ENCODE measurements at places on chromosomes 1 and 21.

- no peak for DNase-seq
Measured at GRCh38 chr21:32391755-32392154, 1.1 kb downstream of the URB1 start.

GRCh38 chr1:205597691-205598314 is 34.0 kb downstream of the ELK4 start:
- DNase-seq = no peak

DNA sequence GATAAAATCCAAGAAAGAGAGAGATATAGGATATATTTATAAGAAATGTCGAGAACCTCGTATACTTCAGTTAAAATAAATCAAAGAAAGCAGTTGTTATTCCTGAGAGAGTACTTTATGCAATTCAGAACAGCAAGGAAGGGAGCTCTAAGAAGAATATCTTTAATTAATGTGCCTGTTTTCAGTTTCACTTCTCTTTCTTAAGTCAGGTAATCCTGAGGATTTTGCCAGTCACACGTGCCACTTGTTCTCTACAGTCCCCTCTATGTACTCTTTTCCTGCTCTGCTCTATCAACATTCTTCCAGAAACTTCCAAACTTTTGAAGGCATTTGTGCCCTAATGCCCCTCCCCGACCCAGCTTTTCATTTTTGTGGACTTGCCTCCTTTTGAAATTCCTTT is 211.9 kb downstream of the AKT3 start:
- DNase-seq = no peak

- DNase-seq = no peak
Measured at GRCh38 chr1:235054936-235055335, 73.7 kb downstream of the TOMM20 start.

GRCh38 chr1:43530483-43531106 is at the start of gene PTPRF:
Gene PTPRF (plus strand): TSS chr1:43530883. CDS start chr1:43545076, 14,193 bp downstream.
- no peak for DNase-seq

- no peak for DNase-seq
Measured at GRCh38 chr1:3034728-3035562, 13.7 kb downstream of the ACTRT2 start.

DNA sequence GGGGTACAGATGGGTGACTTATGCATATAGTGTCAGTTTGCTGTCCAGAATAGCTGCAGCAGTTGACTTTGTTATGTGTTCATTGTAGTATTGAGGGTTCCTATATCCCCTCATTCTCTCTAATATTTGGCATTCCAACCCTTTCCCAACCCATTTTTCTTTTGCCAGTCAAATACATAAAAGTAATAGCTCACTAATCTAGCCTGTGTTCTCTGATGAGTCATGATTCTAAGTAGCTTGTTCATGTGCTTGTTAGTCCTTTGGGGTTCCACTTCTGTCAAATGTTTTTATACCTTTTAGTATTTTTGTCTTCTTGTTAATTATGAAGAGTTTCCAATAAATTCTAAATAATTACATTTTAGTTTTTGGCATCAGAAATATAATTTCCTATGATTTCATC is 99.2 kb upstream of the MROH9 start:
- no peak for DNase-seq

- DNase-seq = no peak
Measured at GRCh38 chr1:26419494-26419893, 8.9 kb downstream of the LIN28A start.

- DNase-seq = no peak
Measured at GRCh38 chr1:236000781-236001180, 64.1 kb downstream of the NID1 start.

DNA sequence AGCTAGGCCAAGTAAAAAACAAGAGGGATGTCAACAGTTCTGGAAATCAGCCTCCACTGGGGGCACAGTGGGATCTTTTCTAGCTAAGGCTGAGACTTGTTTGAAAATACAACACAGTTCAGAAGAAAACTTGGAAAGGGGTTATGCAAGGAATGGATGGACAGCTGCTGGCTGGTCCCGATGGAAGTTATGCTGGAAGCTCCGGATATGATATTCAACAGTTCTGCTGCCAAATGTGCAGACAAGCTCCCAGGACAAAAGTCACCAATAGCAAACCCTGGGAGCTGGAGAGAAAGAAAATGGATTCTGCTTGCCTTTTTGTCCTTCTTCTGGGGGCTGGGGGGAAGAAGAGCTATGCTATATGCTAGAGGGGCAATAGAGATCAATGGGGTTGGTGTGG is 14.3 kb downstream of the LMX1A start:
- no peak for DNase-seq

- DNase-seq = no peak
Measured at GRCh38 chr1:231192620-231193163, 30.8 kb downstream of the TRIM67 start.

DNA sequence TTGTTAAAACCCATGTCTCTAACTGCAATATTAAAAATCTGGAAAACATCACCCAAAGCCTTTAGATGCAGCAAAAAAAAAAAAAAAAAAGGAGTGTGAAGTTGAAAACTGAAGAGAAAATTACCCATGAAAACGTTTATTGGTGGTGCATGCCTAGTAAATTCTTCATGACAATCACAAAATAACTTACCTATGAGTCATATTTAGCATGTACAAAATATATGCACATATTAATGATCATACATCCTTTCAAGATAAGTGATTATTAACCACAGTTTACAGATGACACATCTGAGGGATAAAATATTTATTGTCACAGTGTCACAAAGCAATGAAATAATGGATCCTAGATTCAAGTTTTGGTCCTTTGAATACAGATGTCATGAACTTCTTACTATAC is 505.2 kb upstream of the NR5A2 start:
- DNase-seq = no peak

- no peak for DNase-seq
Measured at GRCh38 chr1:169867012-169867675, 26.6 kb downstream of the SCYL3 start.

GRCh38 chr1:15181564-15181963 is 28.0 kb downstream of the TMEM51 start:
- no peak for DNase-seq

DNA sequence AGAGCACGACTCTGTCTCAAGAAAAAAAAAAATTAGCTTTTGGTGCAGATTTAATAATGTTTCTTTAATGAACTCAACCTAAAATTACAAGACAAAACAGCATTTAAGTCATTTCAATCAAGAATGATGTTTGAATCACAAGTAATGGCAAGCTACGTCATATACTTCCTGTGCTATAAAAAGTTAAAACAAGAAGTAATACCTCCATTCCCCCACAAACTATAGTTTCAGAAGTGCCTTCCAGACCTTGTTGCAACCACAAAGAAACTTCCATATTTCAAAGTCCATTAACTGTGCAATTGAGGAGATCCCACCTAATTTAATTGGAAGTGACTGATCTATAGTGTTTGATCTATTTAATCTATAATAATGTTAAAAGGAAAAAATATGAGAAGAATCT is 15.1 kb downstream of the NRDC start:
- peak; percentile 56 for DNase-seq

GRCh38 chr1:100494393-100495084 is 43.4 kb upstream of the GPR88 start:
- DNase-seq = no peak

DNA sequence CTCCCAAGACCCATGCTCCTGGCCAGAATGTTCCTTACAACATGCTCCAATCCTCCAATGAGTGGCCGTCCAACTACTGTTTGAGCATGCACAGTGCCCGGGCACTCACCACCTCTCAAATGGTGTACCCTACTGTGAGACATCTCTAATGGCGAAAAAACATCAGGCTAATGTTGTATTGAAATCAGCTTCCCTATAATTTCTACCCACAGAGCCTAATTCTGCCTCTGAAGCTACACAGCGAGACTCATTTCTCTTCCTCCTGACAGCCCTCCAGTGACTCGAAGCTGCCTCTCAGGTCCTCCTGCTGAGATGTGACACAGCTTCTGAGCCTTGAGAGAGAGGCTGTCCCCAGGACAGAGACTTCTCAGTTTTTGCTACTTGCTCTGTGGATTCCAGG is 130.7 kb downstream of the FAM78B start:
- no peak for DNase-seq

DNA sequence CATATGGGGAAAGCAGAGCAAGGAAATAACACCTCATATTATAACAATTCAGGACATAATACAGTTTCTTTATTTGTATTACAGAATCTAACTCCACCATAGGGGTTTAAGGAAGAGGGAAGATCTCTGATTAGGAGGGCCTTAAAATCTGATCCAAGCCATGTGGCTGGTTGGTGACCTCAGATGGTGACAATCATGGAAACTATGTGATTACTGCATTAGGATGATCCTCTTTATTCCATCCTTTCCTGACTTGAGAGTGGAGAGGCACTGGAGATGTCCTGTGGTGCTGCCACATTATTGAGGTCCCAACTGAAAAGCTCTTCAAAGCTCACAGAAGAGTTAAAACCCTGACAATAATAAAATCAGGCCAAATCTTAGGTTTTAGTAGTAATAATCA is 168.1 kb upstream of the BEND5 start:
- DNase-seq = no peak

DNA sequence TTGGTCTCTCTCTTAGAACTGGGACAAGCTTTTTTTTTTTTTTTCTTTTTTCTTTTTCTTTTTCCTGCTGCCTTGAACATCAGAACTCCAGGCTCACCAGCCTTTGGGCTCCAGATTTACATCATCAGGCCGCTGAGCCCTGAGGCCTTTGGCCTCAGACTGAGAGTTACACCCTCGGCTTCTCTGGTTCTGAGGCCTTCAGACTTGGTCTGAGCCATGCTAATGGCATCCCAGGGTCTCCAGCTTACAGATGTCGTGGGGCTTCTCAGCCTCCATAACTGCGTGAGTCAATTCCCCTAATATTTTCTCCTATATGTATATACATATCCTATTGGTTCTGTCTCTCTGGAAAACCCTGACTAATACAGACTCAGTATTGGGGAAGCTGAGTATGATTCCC is 36.5 kb upstream of the RC3H1 start:
- no peak for DNase-seq

GRCh38 chr1:17101261-17101660 is 18.0 kb downstream of the PADI2 start:
- DNase-seq = no peak

- DNase-seq = no peak
Measured at GRCh38 chr1:179831225-179831624, 46.4 kb downstream of the TOR1AIP2 start.

DNA sequence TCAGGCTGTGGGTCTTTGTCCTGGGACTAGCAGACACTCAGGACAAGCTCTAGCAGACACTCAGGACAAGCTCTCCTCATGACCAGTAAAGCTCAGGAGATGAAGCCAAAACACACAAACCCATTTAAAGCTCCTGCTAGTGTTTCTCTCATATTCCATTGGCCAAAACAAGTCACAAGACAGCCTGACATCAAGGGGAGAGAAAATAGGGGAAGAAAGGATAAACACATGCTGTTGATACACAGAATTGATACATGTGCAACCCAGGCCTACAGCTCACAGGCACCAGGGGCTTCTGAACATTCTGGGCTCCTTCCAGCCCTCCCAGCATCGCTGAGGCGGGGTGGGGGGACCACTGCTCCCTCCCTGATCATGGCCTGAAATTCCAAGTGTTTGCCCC is 35.3 kb downstream of the ATF3 start:
- DNase-seq = no peak

DNA sequence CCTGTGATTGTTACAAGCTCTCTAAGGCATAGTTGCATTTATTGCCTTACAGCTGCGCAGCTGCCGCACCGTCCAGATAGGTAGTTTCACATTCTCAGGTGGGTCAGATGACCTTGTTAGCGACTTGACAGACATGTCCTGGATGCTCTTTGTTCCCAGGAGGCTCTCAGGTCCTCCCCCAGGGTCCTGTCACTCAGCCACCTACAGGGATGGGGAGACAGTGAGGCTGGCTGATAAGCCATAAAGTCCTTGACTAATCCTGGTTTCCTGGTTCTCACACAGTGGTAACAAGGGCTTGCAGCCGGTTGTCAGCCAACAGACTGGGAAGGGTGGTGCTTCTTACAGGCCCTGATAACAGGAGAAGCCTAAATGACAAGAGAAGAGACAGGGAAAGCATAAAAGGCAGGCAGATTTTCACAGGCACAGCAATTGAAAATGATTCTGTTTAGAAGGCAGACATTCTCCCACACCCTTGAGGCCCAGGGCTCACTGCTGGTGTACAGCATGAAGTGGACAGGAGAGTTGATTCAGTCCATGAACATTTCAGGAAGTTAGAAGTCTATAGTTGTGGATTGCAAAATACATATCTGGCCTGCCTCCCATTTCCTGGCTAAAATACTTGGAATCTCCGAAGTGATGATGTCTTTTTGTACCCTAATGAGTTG is 2.9 kb downstream of the ARF1 start:
- no peak for DNase-seq

- no peak for DNase-seq
Measured at GRCh38 chr1:203424285-203424684, 51.3 kb upstream of the PRELP start.

DNA sequence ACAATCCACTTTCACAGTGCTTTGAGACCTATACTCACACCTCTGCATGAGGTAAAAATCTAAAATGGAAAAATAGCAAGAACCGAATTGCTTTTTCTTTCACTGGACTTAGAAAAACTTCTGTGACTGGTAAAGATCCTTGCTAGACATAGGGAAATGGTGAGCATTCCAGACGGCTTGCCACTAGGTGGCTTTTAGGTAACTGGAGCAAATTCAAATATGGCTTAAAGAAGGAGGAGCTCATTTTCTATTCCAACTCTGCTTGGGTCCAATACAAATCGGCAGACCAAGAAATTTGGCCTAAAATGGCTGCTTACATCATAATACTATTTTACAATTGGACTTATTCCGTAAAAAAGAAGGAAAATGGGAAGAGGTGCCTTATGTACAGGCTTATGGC is 977.9 kb downstream of the ADGRL2 start:
- no peak for DNase-seq

- no peak for DNase-seq
Measured at GRCh38 chr1:207077470-207078377, 10.9 kb upstream of the C4BPB start.

DNA sequence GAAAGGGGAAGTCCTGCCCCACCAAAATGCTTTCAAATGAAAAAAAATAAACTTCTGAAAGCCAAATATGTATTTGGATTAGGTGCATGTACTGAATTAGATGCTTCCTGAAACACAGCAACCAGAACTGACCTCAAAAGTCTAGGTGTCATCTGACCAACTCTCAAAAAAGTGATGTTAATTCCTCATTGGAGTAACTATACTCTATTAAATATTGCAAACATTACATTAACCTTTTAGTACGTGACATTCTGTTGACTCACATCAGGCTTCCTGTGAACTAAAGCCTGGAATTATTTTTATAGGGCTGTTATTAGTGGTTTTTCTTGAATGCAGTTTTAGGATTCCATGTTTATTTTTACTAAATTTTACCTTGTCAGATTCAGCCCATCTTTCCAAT is 73.5 kb downstream of the ASTN1 start:
- no peak for DNase-seq

- no peak for DNase-seq
Measured at GRCh38 chr1:200282497-200283122, 127.2 kb downstream of the ZNF281 start.

- no peak for DNase-seq
Measured at GRCh38 chr1:225823811-225824261, 13.9 kb downstream of the EPHX1 start.

DNA sequence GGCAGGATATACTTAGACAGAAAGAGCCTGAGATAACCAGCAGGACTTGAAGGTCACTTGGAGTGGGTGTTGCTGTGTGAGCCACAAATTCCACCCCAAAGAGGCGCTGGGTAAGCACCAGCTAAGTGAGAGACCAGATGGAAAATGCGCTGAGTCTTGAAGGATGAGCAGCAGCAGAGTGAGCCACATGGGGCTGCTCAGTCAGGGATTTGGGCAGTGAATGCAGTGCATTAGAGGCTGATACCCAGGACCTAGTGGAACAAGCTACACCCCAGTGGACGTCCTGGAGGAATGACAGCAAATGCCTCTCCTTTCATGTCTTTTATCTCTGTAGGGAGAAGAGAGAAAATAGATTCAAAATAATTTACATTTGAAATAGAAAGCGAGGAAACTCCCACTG is 11.3 kb downstream of the GRIK1 start:
- DNase-seq = no peak
